ENCODE measurements at places on chromosomes 5 and 9.

DNA sequence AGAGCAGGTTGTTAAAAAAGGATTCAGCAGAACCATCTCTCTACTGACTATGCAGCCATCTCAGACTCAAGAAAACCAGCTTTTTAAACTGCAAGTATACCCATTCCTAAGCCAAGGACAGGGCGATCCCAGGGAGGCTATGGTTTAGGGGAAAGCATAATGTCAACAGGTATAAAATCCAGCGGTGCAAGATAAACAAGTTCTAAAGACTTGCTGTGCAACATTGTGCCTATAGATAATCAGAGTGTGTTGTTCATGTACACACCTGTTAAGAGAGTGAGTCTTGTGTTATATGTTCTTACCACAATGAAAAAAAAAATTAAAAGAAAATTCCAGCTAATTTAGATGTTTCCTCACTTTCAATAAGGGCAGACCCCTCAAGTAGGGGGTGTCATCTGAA is 63.6 kb upstream of the DIRAS2 start:
- no peak for DNase-seq

DNA sequence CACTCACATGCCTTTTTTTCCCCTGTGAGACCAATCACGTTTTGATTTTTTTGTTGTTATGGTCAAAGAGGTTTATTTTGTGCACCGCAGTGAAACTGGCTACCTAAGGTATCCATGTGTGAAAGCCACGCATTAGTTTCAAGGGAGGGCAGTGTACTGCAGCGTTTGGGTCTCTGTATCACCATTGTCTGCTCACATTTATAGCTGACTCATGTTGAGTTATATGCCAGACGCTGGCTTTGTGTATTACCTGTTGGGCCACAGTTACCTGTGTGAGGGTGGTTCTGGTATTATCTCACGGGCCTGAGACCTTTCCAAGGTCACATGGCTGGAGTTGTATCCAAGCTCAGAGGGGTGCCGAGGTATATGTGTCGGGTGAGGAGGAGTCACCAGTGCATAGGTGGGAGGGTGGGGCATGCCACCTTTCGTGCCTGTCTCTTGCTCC is 75.8 kb downstream of the ARHGAP26 start:
- no peak for DNase-seq

DNA sequence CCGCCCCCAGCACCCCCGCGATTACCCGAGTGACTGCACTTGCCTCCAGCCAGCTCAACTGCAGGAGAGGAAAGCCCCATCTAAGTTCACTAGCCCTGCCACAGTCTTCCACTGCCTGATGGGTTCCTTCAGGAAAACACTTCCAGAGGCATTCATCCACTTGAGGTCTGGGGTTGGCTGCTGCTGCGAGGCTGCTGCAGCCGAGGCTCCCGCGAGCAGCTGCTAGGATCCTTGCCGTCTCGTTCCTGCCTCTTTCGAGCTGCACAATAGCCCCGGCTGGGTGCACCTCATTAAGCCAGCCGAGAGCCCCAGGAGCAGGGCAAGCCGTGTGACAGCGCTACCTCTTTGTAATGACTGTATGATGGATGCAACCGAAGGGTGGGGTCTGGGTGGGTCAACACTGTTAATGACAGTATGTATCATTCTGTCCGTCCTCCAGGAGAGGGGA is 24.2 kb upstream of the ELAVL2 start:
- DNase-seq, result no peak

GRCh38 chr5:54667136-54667535 is 149.6 kb downstream of the SNX18 start:
- DNase-seq, result no peak

DNA sequence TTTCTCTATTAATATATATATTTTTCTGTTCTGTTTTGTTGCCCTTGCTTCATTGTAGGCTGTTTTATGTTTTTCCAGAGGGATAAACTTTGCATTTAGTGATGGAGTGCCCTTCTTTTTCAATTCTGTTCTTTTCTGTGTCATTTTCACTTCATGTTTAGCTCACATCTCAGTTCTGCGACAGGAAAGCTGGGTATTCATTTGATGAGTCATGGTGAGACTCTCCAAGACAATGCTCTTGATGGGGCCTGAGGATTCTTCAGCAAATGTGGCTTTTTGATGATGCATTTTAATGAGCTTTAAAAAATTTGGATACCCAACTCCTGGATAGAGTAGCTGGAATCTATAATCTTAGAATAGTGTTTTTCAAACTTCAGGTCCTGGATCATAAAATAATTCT is 56.5 kb upstream of the SPATA31D4 start:
- no peak for DNase-seq

GRCh38 chr5:75681125-75681830 is 36.0 kb downstream of the POC5 start:
- DNase-seq, result no peak

DNA sequence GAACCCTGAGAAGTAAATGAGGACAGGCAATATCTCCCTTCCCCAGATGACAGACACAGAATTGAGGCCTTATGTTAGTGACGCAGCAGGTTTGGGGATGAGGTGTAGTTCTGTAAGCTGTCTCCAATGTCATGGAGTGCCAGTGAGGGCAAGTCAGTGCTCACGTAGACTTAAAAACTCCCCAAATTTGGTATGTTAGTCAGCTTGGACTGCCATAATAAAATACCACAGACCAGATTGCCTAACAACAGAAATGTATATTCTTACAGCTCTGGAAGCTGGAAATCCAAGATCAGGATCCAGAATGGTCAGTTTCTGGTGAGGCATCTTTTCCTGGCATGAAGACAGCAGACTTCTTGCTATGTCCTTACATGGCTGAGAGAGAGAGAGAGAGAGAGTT is 14.9 kb downstream of the FOXI1 start:
- DNase-seq, result no peak

DNA sequence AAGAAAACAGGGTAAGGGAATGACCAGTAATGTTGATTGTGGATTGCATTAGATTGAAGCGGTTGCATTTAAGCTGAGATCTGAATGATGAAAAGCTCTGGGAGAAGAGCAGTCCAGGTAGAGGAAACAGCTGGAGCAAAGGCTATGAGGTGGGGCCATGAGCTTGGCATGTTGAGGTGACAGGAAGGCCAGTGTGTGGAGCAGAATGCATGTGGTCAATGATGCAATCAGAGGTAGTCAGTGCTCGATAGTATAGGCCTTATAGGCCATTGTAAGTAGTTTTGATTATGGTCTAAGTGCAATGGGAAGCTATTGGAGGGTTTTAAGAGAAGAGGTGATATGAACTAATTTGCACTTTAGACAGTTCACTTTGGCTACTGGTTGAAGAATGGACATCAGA is 270.4 kb downstream of the ARHGAP26 start:
- DNase-seq, result no peak

GRCh38 chr9:103798620-103799019 is 295.5 kb upstream of the SMC2 start:
- DNase-seq, result no peak

DNA sequence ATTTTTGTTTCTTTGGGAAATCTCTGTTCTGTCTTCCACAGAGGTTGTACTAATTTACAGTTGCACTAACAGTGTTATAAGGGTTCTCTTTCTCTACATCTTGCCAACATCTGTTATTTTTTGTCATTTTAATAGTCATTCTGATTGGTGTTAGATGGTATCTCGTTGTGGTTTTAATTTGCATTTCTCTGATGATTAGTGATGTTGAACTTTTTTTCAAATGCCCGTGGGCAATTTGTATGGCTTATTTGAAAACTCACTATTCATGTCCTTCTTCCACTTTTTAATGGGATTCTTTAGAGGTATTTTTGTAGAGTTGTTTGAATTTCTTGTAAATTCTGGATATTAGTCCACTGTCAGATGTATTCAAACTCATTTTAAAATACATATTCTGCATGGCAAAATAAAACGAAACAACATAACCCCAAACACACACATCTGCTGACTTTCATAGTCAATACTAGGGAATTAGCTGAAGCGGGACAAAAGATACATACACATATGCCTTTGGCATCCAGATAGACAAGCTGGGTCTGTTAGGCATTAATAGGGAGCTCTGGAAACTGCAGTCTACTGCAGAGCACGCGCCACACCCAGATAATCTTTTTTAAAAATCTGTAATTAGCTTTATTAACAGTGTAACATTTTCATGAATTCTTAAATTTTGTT is 5.8 kb upstream of the SPATA31C2 start:
- DNase-seq, result no peak

DNA sequence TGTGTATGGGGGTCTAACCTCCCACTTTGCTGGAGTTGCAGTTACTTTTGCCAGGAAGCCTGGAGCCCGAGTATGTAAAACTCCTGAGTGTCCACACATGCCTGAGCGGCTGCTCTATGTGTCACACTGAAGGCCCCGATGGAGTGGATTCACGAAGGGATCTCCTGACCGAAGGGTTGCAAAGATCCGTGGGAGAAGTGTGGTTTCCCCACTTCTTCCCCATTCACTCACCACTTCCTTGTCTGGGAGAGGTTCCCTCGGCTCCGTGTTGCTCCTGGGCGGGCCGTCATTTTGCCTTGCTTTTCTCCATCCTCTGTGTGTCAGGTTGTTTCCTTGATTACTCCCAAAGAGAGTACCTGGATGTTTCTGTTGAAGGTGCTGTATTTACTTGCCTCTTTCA is 16.2 kb upstream of the IL3 start:
- no peak for DNase-seq
